Bronchial epithelial cell (primary cell): ENCODE measurements at places on chromosomes 4 and X. TPM values are rescaled to one million over a fixed set of nuclear protein-coding genes. Genes with fewer than 3 reads are reported as not detected.

Gene BCOR
- 6.1 and 10.4 TPM in 2 replicates for total RNA-seq

DNA sequence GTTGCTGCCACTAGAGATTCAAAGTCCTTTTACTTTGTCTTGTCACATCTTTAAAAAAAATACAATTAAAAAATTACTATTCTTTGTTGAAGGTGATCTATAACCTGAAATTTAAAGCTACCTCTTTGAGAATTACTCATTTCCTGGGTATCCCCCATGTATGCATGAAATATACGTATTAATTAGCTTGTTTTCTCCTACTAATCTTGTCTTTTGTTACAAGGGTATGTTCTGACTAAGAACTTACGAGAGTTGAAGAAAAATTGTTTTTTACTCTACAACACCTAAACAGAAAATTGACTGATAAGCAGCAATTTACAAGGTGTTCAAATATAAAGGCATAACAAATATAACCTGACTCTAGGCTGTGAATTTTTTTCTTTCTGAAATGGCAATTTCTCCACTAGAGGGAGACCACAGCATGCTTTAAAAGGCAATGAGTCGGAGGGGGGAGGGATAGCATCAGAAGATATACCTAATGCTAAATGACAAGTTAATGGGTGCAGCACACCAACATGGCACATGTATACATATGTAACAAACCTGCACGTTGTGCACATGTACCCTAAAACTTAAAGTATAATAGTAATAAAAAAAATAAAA, 249.6 kb downstream of the OPHN1 start:
- peak; percentile 38 for DNase-seq

GRCh38 chrX:37684973-37685372, 618 bp upstream of the XK start:
- DNase-seq: no peak

GRCh38 chr4:148926276-148927260, 484.4 kb upstream of the NR3C2 start:
- DNase-seq: peak; percentile 75

GRCh38 chr4:104896660-104897645, 249.7 kb upstream of the TET2 start:
- DNase-seq: peak; percentile 74

DNA sequence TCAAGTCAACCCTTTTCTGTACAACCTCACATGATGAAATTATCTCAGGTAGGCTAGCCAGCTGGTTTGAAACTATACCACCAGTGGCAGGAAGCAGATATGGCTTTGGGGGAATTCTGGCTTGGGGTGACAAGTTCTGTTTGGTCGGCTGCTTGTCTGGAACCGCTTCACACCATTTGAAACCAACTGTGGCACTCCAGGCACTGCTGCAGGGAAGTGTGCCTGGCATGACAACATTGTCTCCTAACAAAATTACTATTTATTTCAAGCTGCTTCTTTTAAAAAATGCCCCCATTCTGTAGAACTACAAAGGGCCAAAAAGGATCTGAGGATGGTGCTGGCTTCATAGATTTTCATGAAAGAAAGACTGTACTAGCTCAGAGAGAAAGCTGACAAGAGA, 37.1 kb upstream of the GPM6B start:
- DNase-seq: no peak

DNA sequence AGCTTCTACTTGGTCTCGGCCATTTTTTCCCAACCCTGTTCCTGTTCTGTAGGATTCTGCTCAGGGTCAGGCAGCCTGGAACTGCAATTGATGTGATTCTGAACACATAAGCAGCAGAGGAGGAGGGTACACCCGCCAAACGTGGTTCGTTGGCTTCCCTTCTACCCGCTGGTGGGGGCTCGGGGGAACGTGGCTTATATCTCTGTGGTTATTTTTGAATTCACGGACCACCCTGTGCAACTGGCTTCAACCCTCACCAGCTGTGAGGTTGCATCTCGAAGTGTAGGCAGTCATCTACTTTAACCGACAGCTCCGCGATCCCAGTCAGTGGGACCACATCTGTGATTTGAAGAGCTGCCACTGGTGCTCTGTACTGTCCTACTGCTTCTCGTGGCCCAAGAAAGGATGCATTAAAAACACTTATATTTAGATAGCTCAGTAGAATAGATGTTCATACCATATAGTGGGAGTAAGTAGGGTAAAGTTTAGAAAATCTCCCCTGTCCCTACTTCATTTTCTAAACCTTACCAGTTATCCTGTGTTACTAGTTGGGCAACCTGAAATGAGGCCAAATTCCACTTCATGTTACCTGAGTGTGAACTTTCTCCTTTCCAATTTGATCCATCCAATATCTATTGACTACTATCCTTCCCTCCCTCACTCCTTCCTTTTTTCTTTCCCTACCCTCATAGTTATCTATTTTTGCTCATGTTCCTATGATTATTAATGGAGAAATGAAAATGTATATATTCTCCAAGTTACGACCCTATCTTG, 80.4 kb upstream of the BCOR start:
- DNase-seq: no peak

DNA sequence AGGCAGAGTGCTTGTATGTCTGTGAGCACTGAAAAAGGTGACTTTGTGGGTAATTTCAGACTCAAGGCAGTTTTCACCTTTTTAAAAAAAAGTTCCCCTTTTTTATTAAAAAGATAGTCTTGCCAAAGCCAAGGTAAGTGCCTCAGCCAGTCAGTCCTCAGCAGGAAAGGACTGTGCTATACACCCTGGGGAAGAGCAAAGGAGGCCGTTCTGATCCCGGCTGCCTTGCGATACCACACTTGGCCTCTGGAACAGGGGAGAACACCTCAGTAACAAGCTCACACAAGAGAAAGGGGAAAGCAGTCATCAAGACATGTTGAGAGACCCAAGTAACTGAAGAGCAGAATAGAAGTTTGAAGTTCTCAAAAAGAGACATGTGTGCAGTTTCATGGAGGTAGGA, 541.7 kb downstream of the BCOR start:
- no peak for DNase-seq

GRCh38 chr4:75745161-75745560, 20.8 kb downstream of the USO1 start:
- peak; percentile 87 for DNase-seq

GRCh38 chr4:37542706-37543105, 143.5 kb downstream of the RELL1 start:
- DNase-seq: no peak

DNA sequence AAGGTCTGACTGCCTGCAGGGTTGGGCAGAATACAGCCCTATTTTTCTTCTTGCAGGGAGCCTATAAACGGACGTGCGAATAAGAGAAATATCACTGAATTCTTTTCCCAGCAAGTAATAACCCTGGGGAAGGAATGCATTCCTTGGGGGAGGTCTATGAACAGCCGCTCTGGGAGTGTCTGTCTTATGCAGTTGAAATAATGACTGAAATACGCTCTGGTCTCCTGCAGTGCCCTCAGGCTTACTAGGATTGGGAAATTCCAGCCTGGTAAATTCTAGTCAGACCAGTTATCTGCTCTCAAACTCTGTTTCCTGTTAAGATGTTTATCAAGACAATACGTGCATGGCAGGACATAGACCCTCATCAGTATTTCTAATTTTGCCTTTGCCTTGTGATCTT, 72.1 kb upstream of the FAM241A start:
- no peak for DNase-seq
